Inflammatory macrophage treated with lipopolysaccharide for 1 hour (primary cell): ENCODE measurements at places on chromosomes 5 and 9.

GRCh38 chr5:57524348-57525060, 41.9 kb upstream of the ACTBL2 start:
- DNase-seq, result no peak

DNA sequence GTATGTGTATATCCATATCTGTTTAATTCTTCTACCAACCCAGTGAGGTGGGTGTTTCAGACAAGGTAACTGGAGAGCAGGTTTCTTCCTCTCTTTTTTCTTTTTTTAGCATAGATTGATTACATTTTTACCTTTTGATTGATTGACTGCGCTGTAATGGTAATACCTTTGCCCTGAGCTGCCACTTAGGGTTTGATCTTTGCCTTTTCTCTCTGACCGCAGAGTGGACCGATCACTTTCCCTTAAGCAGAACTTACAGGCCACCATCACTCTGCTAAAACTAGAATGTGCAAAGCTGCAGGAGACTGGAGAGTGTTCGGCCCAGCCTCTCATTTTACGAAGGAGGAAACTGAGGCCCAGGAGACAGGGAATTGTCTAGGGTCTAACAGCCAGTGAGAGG, 38.0 kb downstream of the RCL1 start:
- no peak for DNase-seq

DNA sequence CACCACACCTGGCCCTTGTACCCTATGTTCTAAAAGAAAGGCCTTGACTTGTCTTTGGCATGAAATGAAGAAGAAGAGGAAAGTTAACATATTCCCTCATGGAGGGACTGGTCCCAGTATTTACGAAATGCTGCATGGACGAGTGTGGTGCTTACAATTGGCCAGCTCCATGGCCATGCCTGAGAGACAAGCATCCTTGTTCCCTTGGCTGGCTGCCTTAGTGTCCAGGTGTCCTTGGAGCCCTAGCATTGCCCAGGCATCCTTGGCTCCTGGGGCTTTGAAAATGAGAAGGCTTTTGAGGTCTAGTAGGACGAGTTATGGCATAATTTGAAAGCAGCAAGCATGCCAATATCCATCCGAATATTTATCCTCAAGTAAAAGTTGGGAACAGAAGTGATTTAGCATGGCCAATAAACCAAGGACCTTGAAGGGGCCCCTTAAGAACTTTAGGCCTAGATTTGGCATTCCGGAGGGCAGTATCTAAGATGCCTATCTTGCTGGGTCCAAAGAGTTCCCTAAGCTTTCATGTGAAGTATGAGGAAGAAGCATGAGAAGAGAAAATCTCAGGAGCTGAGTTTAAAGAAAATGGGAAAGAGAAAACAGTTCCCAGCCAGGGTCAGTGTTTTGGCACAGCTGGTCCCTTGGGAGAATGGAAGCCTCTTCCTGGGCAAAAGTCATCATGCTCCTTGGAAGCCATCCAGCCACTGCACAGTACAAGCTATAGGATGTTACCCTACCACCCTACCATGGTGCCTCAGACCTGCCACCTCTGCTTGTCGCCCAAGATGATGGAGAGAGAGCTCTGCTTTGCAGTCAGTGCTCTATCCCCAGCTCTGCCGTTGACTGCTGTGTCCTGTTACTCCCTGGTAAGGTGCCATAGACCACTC, 91.0 kb downstream of the AOPEP start:
- DNase-seq, result no peak

- no peak for DNase-seq
Measured at GRCh38 chr5:96064877-96065276, 103.2 kb upstream of the ELL2 start.

DNA sequence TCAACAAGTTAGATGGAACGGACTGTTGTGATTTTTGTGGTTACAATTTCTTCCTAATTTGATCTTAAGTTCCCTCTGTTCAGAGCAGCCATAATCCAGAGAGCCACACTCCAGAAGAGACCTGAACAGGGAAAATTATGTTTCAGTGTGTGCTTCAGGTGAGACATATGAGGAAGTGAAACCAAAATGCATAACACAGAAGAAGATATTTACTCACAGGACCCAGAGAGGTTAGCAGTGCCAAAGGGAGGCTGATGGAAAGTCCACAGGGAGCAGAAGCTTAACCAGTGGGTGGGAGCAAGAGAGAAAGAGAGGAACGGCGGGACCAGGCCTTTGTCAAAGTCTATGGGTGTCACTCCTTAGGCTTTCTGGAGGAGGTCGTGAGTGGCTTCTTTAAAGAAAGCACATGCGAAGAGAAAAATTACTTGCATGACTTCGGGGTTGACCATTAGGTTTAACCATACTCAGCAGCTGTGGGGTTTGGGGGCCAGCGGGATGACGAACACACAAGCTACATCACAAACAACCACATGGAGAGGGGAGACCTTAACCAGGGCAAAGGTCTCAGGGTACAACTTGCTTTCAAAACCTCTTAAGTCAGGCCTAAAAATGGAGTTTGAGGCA, 141.4 kb downstream of the MED10 start:
- DNase-seq, result no peak

GRCh38 chr9:78053627-78054026, 22.0 kb upstream of the GNAQ start:
- peak; percentile 37 for DNase-seq

DNA sequence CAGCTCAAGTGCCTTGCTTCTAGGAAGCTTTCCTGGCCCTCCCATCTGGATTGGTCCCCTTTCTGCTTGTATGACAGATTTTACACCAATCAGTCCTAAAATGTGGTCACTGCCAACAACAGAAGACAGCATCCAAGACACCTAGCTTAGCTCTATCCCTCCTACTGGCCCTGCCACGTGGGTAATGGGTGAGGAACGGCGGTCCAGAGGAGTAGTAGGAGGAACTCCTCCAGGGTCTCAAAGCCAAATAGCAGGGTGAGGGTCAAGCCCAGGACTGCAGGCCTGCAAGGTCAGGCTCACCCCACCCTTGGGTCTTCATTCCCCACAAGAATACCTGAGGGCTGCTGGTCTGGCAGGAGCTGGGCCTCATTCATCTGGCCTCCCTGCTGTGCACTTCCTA, 56.7 kb upstream of the SLC25A51 start:
- no peak for DNase-seq

DNA sequence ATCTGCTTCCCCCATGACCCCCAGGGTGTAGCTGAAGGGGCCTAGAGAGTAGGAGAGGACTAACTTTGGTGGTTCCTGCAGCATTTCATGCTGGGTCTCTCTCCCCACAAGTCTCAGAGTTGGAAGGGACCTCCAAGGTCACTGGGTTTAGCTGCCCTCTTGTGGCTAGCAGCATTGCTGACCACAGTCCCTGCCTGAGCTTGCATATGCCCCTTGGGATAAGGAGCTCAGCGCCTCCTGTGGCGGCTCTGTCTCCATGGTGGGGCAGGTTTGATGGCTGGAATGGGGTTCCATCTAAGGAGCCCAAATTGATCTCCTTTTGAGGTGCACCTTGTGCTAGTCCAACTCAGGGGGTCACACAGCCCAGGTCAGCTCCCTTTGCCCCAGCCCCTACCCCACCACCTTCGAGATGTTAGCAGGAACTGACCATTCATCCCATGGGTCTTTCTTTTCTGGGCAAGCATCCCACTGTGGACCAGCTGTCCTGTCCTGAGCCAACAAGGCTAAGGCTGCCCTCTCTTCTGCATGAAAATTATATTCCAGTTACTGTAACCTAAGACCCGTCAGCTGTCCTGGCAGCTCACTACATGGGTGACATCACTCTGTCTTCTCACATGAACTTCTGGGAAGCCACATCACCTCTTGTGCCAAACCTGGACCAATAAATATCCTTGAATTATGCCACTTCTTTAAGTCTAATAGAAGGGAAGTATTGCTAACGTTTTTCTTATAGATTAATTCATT, 196.2 kb downstream of the HSPA4 start:
- DNase-seq, result peak; percentile 28

- DNase-seq, result no peak
Measured at GRCh38 chr9:14339746-14340145, 25.8 kb upstream of the NFIB start.

- no peak for DNase-seq
Measured at GRCh38 chr9:124325816-124326215, 68.1 kb downstream of the NEK6 start.

DNA sequence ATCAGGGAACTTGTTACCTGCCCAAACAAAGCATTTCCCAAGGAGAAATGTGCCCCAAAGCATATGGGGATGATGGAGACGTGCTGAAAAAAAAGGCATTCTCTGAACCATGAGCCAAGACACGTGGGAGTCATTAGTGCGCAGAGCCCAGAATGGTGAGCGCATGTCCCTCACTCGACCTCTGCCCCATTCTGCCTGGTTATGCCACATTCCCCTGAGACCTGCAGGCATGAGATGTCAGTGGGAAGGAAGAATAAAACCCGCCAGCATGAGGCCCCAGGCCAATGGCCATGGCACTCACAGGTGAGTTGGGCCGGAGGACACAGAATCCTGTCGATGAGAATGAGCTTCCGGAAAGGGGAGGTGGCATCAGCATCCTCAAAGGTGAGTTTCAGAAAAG, 228.9 kb downstream of the CDK5RAP2 start:
- DNase-seq, result no peak

DNA sequence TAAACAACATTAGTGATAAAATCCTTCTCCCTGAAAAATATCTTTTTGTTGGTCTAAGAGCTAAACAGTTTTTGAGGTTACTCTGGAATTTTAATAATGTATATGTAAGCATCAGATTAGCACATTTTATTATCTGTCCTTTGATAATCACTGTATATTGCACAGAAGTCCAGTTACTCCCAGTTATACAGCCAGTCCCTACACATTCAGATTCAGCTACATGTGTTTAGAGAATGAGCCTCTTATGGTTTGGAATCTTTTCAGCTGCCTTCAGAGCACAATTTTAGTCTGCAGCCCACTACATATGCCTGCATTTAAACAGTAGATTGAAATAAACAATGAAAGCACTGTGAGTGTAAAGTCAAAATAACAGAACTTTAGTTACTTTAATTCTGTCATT, 438.2 kb downstream of the ARHGEF28 start:
- DNase-seq, result no peak

- no peak for DNase-seq
Measured at GRCh38 chr9:127809540-127810377, 7.1 kb downstream of the FPGS start.

GRCh38 chr5:90854169-90854568, 295.6 kb downstream of the ADGRV1 start:
- DNase-seq, result no peak

GRCh38 chr5:168109441-168109840, 182.0 kb upstream of the WWC1 start:
- DNase-seq, result no peak

GRCh38 chr5:8961219-8961618, 584.7 kb downstream of the SEMA5A start:
- no peak for DNase-seq

DNA sequence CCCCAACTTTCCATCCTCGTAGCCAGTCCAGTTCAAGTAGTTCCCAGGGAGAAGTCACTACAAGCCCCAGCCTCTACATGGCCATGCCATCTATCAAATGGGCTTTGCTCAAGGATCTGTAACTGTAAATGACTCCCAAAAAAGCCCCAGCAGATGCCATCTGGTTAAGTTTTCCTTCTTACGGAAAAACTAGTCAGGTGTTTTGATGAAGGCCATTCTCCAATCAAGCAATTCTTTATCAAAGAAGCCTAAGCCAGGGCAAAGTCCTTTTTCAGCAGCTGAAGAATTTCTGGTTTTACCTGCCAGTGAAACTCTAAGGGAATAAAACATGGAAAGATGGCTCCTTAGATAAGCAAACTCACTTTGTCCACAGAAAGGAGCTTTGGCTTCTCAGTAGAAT, 21.9 kb upstream of the ZNF622 start:
- DNase-seq, result no peak

DNA sequence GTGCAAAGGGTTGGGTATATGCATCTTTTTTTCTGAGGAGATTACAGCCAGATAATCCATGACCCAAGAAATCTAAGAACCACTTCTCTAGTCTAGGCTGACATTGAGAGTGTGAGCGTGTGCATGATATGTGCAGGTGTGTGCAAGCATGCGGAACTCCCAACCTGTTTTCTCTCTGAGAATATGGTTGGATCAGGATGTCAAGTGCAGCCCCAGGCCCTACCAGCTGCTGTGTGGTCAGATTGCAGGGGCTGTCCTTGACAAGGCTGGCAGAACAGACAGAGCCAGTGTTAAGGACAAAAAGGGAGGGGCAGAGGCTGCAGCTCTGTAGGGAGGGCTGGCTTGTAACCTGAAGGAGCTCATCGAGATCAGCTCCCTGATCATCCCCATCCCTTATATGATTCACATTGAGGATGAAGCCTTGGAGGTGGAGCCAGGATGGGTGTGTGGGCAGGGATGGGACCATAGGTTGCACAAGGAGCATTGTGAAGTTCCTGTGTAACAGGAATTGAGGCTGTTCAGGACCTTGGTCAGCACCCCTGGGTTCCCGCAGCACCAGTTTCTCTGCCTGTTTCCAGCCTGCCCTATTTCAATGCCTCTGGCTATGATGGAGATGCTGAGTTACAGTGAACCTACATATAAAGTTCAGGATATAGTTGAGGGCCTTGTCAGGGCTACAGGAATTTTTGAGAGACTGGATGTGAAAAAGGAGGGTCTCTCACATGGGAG, 52.6 kb upstream of the ARAP3 start:
- DNase-seq, result peak; percentile 53

DNA sequence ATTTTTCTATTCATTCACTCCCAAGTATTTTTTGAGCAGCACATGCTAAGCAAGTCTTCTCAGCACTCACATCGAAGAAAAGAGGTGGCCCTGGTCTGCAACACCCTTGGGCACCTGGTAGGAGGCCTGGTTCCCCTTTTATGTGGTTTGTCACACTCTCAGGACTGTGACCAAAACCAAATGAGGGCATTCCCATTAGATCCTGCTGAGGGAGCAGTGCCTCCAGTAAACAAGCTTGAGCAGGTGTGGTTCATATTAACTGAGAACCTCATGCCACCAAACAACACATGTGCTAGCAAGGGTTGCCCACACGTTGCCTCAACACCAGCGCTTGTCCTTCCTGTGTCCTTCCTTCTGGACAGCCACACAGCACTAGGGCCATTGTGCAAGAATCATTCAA, 26.9 kb upstream of the SYK start:
- peak; percentile 31 for DNase-seq

GRCh38 chr9:24011881-24012280, 185.8 kb upstream of the ELAVL2 start:
- DNase-seq, result no peak

DNA sequence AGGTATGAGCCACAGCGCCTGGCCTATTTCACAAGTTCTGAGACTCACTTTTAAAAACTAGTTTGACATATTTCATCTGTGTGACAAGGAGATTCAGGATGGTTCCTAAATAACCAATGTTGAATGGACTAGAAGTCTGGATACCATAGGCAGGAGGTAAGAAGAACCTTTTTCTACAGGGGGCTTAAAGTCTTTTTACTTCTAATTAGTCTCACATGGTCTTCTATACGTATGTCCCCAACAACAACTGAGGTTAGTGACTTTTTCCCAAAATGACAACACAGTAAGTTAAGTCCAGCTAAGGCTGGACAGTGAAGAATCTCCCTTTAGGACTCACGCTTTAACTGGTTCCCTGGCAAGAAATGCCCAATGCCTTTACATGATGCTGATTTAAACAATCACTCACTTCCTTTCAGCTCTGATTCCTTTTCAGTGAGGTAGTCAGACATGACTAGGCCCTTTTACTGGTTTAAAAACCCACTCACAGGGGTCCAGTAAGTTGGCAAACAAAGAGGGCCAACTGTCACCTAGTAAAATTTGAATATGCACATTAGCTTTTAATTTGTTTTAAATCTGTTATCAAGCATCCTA, 12.1 kb upstream of the HAUS6 start:
- DNase-seq, result no peak
